Gastroesophageal sphincter (tissue), 4 donors: ENCODE measurements at places on chromosomes 7 and 10.

- ATAC-seq: peak; percentile 69
Measured at GRCh38 chr7:135650831-135651573, 11.3 kb upstream of the STMP1 start.

DNA sequence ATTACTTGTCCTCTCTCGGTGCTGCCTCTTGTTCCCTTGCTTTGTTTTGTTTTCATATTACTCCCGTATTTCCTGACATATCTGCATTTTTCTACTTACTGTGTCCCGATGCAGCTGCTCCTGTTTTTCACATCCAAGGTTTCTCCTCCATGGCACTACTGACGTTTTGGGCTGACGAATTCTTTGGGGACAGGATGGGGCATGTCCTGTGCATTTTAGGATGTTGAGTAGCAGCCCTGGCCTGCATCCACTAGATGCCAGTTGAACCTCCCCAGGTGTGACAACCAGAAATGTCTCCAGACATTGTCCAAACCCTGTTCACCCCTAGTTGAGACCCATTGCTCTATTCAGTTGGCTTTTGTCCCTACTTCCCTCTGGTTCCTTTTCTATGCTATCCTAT, 12.4 kb downstream of the ZNF789 start:
- ATAC-seq: no peak

DNA sequence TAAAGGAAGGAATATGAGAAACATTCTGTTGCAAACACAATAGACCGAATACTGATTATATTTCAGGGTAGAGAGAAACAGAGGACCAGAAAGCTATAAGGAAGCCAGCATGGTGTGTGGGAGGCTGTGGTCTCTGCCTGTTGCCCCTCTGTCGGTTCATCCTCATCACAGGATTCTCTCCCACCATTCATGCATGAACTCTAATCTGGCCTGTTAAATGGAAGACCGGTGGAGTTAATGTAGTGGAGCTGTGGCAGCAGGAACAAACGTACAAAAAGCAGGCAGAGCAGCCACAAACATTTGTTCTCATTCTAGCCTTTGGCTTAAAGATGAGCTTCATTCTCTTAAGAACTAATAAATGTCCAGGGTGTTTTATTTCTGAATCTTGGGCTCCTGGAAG, 902.4 kb downstream of the LRMDA start:
- no peak for ATAC-seq

DNA sequence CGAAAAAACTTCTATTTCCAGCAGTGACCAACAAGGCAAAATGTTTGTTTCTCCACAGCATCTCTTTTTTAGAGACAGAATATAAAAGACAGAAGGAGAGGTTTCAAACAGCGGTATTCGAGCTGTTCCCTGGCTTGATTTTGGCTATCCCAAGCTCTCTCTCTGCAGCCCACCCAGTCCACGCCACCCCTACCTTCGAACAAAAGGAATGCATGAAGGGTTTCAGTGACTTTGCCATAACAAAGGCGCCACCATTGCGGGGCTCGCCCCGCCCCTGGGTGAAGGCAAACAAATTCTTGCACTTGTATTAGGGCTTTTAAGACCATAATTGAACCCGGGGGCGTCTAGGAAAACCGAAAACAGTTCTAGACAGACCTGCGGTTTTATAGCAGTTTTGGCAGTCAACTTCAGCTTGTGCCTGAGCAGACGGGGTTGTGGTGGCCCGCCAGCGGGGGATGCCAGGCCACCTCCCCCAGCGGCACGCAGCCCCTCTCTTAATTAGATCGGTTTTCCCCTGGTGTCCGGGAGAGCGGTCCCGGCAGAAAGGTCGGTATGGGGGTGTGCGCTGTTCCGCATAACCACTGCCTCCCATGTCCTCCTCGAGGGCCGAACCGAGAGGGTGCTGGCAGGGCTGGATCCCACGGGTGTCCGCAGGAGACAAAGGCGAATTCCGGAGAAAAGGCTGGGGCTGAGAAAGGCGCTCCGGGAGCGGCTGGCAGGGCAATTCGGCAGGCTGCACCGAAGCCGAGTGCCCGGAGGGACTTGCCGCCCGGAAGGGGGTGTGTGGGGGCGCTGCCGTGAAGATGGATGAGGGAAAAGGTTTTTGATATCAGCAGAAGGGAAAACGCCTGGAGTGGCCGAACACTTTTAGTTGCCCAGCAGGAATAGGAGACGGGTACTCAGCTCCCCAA, 2.7 kb upstream of the HOXA11 start:
- ATAC-seq: no peak

GRCh38 chr7:158414486-158414961, 173.1 kb downstream of the PTPRN2 start:
- no peak for ATAC-seq

- ATAC-seq: no peak
Measured at GRCh38 chr10:16780338-16780880, 36.8 kb downstream of the RSU1 start.

DNA sequence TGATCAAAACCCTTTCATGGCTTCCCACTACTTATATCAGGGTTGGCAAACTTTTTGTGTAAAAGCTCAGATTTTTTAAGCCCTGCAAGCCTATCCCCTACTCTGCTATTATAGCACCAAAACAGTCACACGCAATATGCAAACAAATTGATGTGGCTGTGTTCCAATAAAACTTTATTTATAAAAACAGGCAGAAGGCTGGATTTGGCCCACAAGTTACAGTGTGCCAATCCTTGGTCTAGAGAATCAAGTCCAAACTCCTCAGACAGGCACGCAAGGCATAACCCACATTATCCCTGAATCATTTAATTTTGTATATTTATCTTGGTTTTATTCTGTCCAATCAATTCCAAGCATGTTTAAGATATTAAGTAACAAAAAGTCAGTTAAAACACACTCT, 71.9 kb downstream of the SGMS1 start:
- no peak for ATAC-seq

DNA sequence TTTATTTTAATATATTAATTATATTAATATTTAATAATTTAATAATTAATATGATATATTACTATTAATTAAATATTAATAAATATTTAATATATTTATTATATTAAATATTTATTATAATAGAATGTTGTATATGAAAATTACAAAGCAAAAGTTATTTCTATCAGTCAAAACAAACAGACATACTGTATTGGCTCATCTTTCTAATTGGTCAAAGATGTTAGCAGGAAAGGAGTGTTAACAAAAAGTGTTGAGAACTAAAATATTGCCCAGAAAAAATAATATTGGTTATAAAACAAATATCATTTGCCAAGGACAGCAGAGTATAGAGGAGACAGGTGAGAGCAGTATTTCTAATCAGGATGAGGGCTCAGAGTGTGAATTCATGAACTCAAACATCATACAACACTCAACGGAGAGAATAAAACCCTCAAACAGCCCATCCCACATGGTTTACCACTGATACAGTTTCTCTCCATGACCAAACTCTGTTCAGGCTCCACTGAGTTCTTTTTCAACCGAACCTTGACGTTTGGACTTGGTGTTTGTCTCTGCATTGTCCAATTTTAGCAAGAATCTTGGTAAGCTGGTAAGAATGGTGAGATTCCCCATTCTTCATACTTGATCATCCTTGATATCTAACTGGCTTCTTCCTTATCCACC, 58.0 kb downstream of the TSPAN12 start:
- ATAC-seq: no peak

GRCh38 chr10:133260895-133261725, 15.6 kb downstream of the ADAM8 start:
- peak; percentile 65 for ATAC-seq

- no peak for ATAC-seq
Measured at GRCh38 chr10:131621784-131622624, 278.8 kb upstream of the PPP2R2D start.

- ATAC-seq: peak; percentile 50
Measured at GRCh38 chr10:78623578-78624215, 445.1 kb upstream of the ZMIZ1 start.

DNA sequence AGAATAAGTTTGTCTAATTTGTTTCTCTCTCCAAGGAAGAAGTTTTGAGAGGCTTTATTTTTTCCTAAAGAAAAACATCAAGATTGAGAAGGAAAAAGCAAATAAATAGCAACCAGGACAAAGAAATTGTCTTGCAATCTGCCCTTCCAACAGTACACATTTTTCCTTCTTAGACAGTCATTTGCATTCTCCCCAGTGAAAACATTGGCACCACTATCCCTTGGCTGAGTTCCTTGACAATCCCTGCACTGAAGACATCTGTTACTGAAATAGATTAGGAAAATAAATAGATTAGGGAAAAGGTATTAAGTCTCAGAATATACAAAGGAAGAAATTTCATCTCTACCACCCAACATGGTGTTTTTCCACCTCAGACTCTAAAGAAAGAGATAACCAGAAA, 12.2 kb upstream of the TMEM243 start:
- no peak for ATAC-seq

GRCh38 chr10:86260564-86260963, 106.0 kb downstream of the GRID1 start:
- no peak for ATAC-seq

DNA sequence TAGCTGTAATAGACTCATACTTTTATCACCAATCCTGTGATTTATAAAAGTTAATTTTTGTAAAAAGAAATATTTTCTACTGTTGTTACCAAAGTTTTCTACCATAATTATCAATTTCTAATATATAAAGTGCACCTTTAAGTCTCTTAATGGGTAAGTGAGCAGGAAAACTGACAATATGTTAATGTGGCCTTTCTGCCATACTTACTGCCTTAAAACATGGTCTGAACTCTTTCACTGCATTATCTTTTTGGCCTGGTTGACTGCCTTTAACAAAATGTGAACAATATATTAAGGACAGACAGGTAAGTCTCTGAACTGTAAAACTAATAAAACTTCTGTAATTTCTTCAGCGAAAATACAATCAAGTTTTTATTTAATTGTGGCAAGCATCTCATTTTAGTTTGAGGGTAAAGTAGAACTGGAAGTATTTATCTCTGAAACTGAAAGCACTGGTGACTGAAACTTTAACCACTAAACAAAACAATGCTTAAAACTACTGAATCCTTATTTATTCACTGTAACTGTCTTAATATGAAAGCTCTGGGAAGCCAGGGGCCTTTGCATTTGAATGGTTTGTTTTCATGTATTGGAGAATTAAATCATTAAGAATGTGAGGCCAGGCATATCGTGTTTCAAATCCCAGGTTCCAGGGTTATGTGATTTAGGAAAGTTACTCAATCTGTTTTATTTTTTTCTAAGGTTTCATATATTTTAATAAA, 948.8 kb upstream of the POT1 start:
- ATAC-seq: no peak

DNA sequence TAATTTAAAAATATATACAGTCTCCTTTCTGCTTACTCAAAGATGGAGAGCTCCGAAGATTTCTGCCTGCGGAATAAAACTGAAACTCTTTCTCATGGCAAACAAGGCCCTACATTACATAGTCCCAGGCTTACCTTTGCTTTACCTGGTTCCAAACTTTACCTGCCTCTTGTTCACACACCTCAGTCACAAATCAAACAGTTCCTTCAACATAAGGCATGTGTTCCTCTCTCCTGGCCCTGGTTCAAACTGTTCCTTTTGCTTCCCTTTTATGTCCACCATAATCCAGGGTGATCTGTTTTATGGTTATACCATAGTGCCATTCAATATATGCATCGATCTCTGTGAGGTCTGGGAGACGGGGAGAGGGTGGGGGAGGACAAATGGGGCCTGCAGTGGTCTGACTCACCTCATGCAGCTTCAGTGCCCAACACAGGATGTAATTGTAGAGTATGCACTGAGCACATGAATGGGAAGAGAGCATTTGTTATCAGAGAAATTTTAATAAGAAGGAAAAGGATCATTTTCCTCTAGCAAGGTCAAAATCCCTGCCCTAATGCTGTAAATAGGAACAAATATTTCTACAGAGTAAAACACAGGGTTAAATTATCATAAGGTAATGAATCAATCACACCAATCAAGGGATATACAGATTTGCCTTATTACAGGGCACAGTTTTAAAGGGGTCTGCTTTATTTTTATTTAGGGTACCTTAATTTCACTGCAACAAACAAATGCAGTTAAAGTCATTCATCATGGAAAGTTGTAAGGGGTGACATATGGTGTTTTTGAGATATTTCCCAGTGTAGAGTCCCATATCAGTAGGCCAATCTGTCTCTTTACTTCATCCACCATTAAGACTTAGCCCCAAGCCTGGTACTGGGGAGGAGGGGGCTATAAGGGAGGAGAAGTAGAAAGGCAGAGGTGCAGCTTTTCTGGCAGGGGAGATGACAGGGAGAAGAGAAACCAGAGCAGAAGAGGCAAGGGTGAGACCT, 88.8 kb upstream of the PDE1C start:
- ATAC-seq: no peak

DNA sequence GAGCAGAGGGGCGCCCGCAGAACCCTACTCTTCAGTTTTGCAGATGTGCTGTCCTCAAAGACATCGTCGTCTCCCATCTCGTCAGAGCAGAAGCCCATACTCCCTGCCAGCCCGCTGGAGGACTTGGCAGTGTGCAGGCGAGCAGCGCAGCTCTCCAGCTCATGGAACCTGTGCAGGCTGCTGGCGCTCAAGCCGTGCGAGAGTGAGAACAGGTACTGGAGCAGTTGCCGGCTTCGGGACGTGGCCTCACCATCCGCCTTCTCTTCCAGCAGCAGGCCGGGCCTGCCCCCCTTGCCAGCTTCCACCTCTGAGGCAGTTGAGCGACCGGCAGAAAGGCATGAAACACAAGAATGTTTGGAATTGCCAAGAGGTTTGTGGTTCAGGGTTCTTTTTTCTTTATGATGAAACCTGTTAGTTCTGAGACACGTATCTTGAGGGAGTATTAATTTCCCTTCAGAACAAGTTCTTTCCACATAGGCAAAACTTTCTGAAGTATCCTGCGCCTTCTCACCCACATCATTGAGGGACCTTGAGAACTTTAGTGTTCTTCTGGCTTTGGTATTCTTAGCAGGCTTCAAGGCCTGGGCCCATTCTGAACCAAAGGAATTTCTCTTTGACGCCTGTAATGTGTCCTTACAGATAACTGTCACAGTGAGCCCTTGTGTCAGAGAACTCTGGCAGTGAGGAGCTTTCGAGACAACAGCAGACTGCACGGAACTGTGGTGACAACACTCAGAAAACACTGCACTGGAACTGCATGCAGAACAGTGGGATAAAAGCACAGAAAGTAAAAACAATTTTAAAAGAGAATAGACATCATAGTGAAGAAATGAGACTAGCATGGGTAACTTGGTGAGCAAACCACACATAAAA, 89.5 kb downstream of the ALOX5 start:
- no peak for ATAC-seq

DNA sequence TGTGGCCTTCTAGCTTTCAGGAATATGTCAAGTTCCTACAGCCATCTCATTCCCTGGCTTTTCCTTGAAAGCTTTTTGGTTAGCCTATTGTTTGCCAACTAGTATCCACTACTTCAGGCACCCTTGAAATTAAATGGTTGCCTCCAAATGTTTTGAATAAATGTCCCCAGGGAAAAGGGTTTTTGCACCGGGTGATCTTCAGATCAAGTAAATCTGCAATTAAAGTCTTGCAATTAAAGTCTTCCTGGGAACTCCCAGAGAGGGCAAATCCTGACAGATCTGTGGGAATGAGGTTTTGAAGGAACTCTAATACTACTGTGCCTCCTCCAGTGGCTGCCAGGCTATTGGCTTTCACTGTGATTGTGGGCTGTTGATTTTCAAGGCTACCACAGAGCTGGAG, 17.7 kb upstream of the ZNRF2 start:
- no peak for ATAC-seq

- ATAC-seq: no peak
Measured at GRCh38 chr10:72257051-72257892, 16.5 kb upstream of the DDIT4 start.

- no peak for ATAC-seq
Measured at GRCh38 chr10:24341897-24342296, 133.0 kb downstream of the KIAA1217 start.
